ENCODE measurements at places on chromosomes 16 and 17. TPM values are rescaled to one million over a fixed set of nuclear protein-coding genes. Genes with fewer than 3 reads are reported as not detected.

DNA sequence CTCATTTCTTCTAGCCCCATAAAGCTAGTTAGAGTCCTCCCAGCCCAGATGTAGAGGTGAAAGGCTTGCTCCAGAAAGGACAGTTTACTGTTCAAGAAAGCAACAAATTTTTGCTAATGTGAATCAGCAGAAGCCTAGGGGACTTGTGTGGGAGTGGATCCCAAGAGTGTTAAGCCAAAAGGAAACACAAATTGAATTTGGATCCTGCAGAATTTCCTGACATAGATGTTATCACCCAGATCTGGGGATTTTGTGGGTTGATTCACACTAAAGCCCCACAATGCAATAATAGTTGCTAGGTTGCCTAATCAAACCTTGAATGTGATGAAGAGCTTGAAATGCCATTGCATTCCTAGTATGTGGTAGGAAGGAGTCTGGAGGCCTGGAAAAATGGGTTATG, 135.2 kb upstream of the HS3ST3A1 start:
- DNase-seq = peak; percentile 18

DNA sequence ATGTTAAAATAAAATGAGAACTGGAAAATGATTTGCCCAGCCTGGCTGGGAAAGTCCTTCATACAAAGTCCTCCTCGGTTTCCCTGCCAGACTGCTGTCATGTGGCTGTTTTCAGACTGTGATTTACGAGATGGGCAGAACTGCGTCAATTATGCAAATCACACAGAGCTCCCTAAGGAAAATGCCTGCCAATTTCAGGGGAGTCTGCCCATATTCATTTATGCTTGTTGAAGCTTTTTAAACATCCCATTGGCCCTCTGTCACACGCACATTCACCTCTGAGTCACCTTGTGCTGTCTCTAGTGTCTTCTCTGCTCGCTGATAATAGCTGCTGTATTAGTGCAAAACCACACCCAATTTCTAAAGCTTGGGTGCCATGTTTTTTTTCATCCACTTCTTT, 81.7 kb upstream of the FAM20A start:
- no peak for DNase-seq

- no peak for DNase-seq
Measured at GRCh38 chr17:4205917-4206316, 57.9 kb downstream of the ANKFY1 start.

DNA sequence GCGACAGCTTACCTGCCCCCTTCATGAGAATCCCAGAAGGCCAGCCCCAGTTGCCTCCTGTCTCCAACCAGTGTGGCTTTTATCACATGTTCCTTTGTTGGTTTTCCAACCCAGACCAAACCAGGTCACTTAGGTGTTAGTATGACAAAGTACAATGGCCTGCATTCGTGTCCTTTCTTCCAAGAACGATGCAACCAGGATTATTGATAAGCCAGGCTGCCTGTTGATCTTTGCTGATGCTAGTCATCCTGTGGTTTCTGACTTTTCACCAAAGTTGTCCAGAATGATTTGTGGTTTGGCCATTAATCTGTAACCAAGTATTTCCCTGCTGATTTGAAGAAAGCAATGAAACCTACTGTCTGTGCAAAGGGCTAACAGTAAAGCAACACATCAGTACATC, 191.4 kb downstream of the CYLD start:
- no peak for DNase-seq

- DNase-seq = no peak
Measured at GRCh38 chr17:79065105-79065670, 9.4 kb upstream of the ENGASE start.

GRCh38 chr16:5205361-5206040, 107.9 kb upstream of the EEF2KMT start:
- DNase-seq = no peak

DNA sequence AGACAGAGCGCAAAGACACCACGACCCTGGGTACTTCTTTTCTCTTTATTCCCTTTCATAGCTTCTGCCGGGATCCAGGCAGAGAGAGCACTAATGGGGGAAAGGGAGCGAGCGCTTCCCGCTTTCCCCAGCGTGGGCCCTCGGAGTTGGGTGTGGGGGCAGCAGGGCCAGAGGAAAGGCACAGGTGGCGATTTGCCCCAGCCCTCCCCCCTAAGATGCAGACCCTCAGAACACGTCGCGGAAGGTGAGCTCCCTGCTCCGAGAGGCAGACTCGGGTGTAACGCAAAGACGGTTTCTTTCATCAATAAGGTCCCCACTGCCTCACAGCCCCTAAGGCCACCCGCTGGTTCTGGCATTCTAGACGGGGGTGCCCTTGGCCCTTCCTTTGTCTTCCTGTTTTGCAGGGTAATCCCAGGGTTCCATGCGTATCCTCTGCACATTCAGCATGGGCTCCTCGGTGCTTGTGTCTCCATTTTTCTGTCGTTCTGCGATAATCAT, 570 bp upstream of the NME3 start:
- no peak for DNase-seq

- DNase-seq = no peak
Measured at GRCh38 chr17:29505836-29506235, 61.0 kb downstream of the ABHD15 start.

The TEX14 gene
- polyA plus RNA-seq = 0.02 TPM

The DOC2A gene
- polyA plus RNA-seq = 0.46 TPM

The SEPTIN12 gene
- polyA plus RNA-seq = not detected

The MFAP4 gene
- polyA plus RNA-seq = 230 TPM

The TNFRSF13B gene
- not detected for polyA plus RNA-seq

All from AG04450 (cell line).